ENCODE measurements at places on chromosomes 4 and X. TPM values are rescaled to one million over a fixed set of nuclear protein-coding genes. Genes with fewer than 3 reads are reported as not detected.

PITX2 gene
- total RNA-seq: not detected

NLRP2B gene
- not detected for total RNA-seq

NRK gene
- total RNA-seq: not detected

ETDB gene
- total RNA-seq: not detected

MID2 gene
- 7.1 TPM for total RNA-seq

PCDH7 gene
- 1.8 TPM for total RNA-seq

RADX gene
- total RNA-seq: 4.3 TPM

MGST2 gene
- 33.7 TPM for total RNA-seq

PROM1 gene
- 43.8 TPM for total RNA-seq

GAGE1 gene
- total RNA-seq: not detected

MGARP gene
- total RNA-seq: not detected

LEF1 gene
- total RNA-seq: 0.42 TPM

GPAT3 gene
- 4.7 TPM for total RNA-seq

CXCL5 gene
- 1,906 TPM for total RNA-seq

PLP1 gene
- not detected for total RNA-seq

CLDN2 gene
- total RNA-seq: 24.7 TPM

DNA sequence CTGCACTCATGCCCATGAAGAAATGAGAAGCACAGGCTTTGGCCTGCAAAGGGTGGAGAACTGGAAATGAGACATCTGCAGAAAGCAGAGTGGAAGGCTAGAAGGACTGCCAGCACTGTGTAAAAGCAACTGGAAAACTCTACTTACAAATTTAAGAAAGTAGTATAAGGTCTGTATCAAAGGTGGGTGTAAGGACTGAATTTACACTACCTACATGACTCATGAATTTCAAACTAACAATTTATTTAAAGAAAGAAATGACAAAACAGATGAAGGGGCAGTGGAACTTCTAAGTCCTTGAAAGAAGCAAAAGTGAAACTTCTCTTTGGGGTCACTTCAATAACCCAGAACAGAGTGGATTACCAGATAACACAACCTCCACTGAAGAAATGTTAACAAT lies 71.2 kb downstream of the SLC10A7 start:
- H3K4me1 ChIP-seq: no peaks in the 10 kb centered on the region
- no peak overlapping the region for H3K4me3 ChIP-seq
- DNase-seq: no peak

GRCh38 chrX:7261672-7262332 lies 113.8 kb upstream of the PUDP start:
- H3K36me3 ChIP-seq: peaks cover 5% of the 10 kb centered on the region
- no peaks in the 10 kb centered on the region for H3K27me3 ChIP-seq
- H3K27ac ChIP-seq: no peak overlapping the region
- DNase-seq: no peak

- no peak for DNase-seq
- peaks cover 28% of the 10 kb centered on the region for H3K4me1 ChIP-seq
- H3K27me3 ChIP-seq: no peaks in the 10 kb centered on the region
- H3K27ac ChIP-seq: no peak overlapping the region
Observed at GRCh38 chrX:40581336-40581920, 658 bp downstream of the ATP6AP2 start.

GRCh38 chr4:26023203-26023972 lies 109.4 kb downstream of the SMIM20 start:
- no peaks in the 10 kb centered on the region for H3K36me3 ChIP-seq
- H3K27me3 ChIP-seq: no peaks in the 10 kb centered on the region
- no peak overlapping the region for H3K27ac ChIP-seq

GRCh38 chr4:128603081-128603480 lies 206.4 kb upstream of the JADE1 start:
- H3K27me3 ChIP-seq: no peaks in the 10 kb centered on the region
- no peak overlapping the region for H3K27ac ChIP-seq
- no peak overlapping the region for H3K4me3 ChIP-seq
- peaks cover 34% of the 10 kb centered on the region for H3K4me1 ChIP-seq
- H3K36me3 ChIP-seq: peaks cover 10% of the 10 kb centered on the region
- DNase-seq: no peak

DNA sequence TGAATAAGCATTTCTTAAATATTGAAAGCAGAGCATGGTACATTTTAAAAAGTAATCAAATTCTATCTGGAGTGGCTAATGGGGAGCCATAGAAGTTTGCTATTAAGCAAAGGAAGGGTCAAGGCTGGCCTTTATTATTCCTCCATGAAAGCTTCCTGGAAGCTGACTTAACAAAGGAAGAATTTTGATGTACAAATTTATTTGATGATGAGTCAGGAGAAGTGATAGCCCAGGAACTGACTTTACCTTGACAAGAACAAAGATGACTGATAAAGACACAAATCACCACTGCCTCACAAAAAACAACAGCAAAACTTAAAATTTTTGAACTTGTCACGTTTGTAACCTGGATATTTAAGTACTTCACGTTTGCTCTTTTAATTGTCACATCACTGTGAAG lies 872.1 kb downstream of the PCDH7 start:
- H3K27ac ChIP-seq: no peak overlapping the region
- no peaks in the 10 kb centered on the region for H3K36me3 ChIP-seq
- H3K4me3 ChIP-seq: no peak overlapping the region
- H3K4me1 ChIP-seq: no peaks in the 10 kb centered on the region
- DNase-seq: no peak

DNA sequence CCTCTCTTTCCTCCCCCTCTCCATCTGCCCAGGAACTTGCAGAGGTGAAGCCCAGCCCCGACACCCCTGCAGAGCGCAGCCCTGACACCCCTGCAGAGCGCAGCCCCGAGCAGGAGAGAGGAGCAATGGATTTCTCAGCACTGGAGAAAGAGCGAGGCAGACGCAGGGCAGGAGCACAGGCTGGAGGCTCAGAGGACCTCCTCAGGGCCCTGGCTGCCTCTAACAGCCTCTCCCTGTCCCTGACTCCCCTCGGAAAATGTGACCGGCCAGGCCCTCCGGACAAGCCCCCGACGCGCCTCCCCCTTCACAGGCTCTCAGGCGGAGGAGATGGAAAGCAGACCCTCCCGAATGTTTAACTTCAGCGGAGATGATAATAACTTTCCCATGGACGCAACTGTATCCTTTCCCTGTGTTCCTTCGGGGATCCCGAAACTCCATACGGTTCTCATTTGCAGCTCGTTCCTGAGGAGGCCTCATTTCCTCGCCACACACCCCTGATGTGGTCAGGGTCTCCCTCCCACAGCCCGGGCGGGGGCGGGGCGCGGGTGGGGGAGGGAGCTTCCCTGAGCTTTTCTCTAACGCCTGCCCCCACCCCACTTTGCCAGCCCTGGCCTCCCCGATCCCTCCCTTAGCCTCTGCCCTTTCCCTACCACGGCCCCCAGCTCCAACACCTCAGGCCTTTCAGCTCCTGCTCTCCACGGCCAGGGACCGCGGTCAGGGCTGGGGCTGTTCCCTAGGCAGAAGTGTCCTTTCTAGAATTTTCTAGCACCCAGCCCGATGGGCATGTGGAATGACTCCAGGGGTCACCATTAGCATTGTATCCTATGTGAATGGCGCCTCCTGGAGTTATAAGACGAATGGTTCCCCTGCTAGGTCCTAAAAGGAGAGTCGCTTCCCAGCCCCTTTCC lies 201.1 kb upstream of the BCOR start:
- H3K27me3 ChIP-seq: peaks cover 6% of the 10 kb centered on the region
- DNase-seq: no peak
- no peak overlapping the region for H3K4me3 ChIP-seq
- no peaks in the 10 kb centered on the region for H3K36me3 ChIP-seq
- no peaks in the 10 kb centered on the region for H3K4me1 ChIP-seq
- no peak overlapping the region for H3K27ac ChIP-seq

DNA sequence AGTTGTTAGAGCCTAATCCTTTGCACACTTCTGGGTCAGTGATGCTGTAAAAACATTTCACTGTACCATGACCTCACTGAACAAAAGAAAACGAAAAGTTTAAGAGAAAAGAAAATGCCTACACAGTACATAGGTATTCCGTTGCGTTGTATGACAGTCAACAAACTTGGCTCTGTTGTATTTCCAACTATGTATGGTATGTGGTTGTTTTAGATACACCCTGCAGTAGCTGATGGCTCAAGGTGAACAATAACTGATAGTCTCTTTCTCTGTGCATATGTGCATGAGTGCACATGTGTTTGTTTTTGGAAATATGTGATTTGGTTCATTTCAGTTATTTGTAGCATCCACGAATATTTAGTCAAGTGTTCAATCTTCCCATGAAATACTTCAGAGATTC lies 176.0 kb downstream of the BMPR1B start:
- H3K27me3 ChIP-seq: no peaks in the 10 kb centered on the region
- H3K4me1 ChIP-seq: peaks cover 40% of the 10 kb centered on the region
- no peak overlapping the region for H3K4me3 ChIP-seq
- DNase-seq: no peak
- no peaks in the 10 kb centered on the region for H3K36me3 ChIP-seq
- no peak overlapping the region for H3K27ac ChIP-seq

- H3K27me3 ChIP-seq: no peaks in the 10 kb centered on the region
- no peaks in the 10 kb centered on the region for H3K36me3 ChIP-seq
- H3K4me3 ChIP-seq: no peak overlapping the region
- H3K27ac ChIP-seq: no peak overlapping the region
Observed at GRCh38 chr4:105543346-105543745, 9.1 kb upstream of the ARHGEF38 start.

GRCh38 chrX:40088803-40089540 lies 8.8 kb downstream of the BCOR start:
- DNase-seq: no peak
- peaks cover 19% of the 10 kb centered on the region for H3K27me3 ChIP-seq
- H3K4me3 ChIP-seq: no peak overlapping the region
- peaks cover 11% of the 10 kb centered on the region for H3K36me3 ChIP-seq

DNA sequence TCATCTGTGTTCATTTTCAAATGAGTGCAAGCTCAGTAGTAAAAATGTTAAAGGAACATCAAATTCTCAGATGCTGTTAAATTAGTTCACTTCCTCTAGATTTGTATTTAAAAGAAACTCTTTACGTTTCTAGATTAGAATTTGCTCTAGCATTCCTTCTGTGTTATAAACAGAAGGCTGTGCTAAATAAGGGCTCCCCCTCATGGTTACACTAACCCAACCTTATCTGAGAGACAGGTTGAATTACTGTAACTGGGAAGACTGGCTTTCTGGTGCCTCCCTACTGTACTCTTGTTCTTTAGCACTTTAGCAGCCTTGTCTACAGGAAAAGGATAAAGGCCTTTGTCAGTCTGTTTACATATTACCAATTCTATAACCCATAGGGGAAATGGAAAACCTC lies 56.8 kb downstream of the RXFP1 start:
- no peak overlapping the region for H3K27ac ChIP-seq
- no peaks in the 10 kb centered on the region for H3K36me3 ChIP-seq
- no peaks in the 10 kb centered on the region for H3K27me3 ChIP-seq
- DNase-seq: peak; percentile 5
- no peak overlapping the region for H3K4me3 ChIP-seq

GRCh38 chrX:2397229-2398063 lies 103.3 kb downstream of the DHRSX start:
- peaks cover 22% of the 10 kb centered on the region for H3K4me1 ChIP-seq
- peaks cover 12% of the 10 kb centered on the region for H3K36me3 ChIP-seq
- no peak overlapping the region for H3K27ac ChIP-seq
- H3K4me3 ChIP-seq: no peak overlapping the region
- H3K27me3 ChIP-seq: no peaks in the 10 kb centered on the region
- no peak for DNase-seq

- H3K4me1 ChIP-seq: no peaks in the 10 kb centered on the region
- no peaks in the 10 kb centered on the region for H3K27me3 ChIP-seq
- no peak for DNase-seq
- H3K27ac ChIP-seq: no peak overlapping the region
- H3K36me3 ChIP-seq: no peaks in the 10 kb centered on the region
- no peak overlapping the region for H3K4me3 ChIP-seq
Observed at GRCh38 chr4:100555611-100556337, 38.0 kb upstream of the EMCN start.

DNA sequence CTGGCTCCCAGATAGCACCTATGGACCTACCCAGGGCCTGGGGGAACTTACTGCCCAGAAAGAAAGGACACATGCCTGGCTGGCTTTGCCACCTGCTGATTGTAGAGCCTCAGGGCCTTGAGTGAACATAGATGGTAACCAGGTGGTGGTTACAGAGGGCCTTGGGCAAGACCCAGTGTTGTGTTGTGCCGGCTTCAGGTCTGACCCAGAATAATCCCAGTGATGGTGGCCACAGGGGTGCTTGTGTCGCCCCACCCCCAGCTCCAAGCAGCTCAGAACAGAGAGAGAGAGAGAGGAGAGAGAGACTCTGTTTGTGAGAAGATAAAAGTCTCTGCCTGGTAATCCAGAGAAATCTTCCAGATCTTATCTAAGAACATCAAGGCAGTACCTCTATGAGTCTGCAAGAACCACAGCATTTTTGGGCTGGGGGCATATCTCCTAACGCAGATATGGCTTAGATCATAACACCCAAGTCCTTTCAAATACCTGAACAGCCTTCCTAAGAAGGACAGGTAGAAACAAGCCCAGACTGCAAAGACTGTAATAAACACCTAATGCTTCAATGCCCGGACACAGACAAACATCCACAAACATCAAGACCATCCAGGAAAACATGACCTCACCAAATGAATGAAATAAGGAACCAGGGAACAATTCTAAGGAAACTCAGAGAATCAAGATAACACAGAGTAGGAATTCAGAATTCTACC lies 16.3 kb upstream of the RP2 start:
- no peak for DNase-seq
- no peak overlapping the region for H3K4me3 ChIP-seq
- H3K4me1 ChIP-seq: no peaks in the 10 kb centered on the region
- H3K36me3 ChIP-seq: no peaks in the 10 kb centered on the region

DNA sequence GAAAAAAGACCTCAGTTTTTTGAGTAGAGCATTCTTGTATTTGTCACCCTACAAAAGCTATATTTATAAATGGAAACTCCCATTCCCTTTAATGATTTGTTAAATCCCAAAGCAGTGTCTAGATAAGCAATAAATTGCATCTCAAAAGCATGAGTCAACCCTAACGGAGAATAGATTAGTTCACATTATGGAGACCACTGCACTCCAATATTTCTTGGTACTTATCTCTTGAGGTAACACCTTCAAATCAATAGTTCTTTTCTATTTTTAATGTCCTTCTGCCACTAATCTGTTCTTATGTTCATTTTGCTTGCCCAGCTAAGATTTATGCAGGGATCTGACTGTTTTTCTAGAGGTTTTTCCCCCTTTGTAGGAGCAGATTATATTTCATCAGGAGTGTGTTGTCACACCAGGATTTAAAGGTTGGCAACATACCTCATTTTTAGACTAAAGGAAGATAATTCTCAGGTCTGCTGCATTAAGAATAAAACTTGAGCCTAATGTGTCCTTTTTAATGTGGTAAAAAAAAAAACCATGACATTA lies 91.4 kb upstream of the ADGRG2 start:
- DNase-seq: no peak
- H3K36me3 ChIP-seq: no peaks in the 10 kb centered on the region
- no peak overlapping the region for H3K4me3 ChIP-seq
- no peaks in the 10 kb centered on the region for H3K4me1 ChIP-seq

GRCh38 chr4:70704931-70705182 lies 16.5 kb downstream of the UTP3 start:
- no peaks in the 10 kb centered on the region for H3K4me1 ChIP-seq
- DNase-seq: no peak
- no peak overlapping the region for H3K27ac ChIP-seq
- peak overlapping the region; percentile 93 for H3K4me3 ChIP-seq
- H3K27me3 ChIP-seq: no peaks in the 10 kb centered on the region
